Right renal cortex interstitium (tissue), 3 donors: ENCODE measurements at places on chromosomes 4 and X. TPM values are rescaled to one million over a fixed set of nuclear protein-coding genes. Genes with fewer than 3 reads are reported as not detected.

GRCh38 chr4:106032851-106033286 is 137.6 kb downstream of the NPNT start:
- no peak for DNase-seq

DNA sequence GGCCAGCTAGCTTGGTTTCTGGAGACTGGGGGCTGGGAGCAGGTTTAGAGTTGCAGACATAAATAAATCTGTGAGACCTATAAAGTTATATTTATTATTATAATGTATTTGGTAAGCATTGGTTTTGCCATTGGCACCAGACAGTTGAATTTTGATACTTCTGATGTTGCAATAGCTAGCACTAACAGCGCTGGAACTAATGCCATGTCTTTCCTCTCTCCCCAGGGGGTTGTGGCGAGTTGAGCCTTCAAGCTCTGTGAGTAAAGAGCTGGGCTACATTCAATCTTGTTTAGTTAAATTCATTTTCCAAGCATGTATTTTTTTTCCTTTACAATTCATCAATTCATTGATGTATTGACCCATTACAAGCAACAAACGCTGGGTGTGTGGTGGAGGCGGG is 358.7 kb upstream of the NR3C2 start:
- DNase-seq = no peak

GRCh38 chr4:99156992-99157391 is 12.9 kb upstream of the ADH4 start:
- DNase-seq = no peak

GRCh38 chrX:39550795-39551361 is 546.9 kb downstream of the BCOR start:
- DNase-seq = no peak

The HTN1 gene
- polyA plus RNA-seq = not detected

The ZNF732 gene
- 2.2 TPM for polyA plus RNA-seq

The FAM149A gene
- polyA plus RNA-seq = 55.7 TPM
